ENCODE measurements at places on chromosomes 1 and 21. TPM values are rescaled to one million over a fixed set of nuclear protein-coding genes. Genes with fewer than 3 reads are reported as not detected.

- DNase-seq: no peak
- H3K4me3 ChIP-seq: no peak overlapping the region
- H3K4me1 ChIP-seq: no peaks in the 10 kb centered on the region
- H3K27me3 ChIP-seq: peaks cover 19% of the 10 kb centered on the region
- no peak overlapping the region for H3K27ac ChIP-seq
- no peaks in the 10 kb centered on the region for H3K36me3 ChIP-seq
Observed at GRCh38 chr1:10888291-10888690, 91.8 kb upstream of the CASZ1 start.

DNA sequence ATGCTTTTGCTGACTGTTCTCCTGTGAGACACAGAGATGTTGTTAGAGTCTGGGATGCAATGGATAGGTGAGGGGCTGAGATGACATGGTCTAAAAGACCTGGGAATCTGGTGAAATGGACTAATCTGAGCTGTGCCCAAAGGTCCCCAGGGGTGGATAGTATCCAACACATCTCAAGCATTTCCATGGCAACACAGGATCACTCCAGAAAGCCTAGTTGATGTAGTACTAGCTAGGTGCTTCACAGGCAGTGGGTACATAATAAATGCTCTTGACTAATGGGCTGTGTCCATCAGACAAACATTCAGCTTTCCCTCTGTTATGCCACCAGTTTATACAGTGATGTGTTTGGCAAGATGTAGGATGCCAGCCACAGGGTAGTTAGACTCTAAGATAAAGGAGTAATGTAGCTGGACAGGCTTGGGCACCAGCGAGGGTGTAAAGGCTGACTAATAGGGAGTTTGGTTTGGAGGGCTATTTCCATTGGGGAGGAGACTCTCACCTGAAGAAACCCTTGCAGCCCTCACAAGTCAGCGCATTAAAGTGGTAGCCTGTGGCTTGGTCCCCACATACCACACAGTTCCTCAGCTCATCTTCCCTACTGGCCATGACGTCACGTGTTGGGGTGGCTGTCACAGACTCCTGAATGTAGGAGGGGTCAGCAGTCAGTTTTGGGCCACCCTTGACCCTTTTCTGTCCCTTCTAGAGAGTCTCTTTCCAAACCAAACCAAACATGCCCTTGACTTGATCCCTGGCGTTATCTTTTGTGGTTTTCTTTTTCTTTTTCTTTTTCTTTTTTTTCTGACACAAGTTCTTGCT lies 1.8 kb downstream of the NR1I3 start:
- H3K27me3 ChIP-seq: no peaks in the 10 kb centered on the region
- H3K4me1 ChIP-seq: no peaks in the 10 kb centered on the region
- DNase-seq: no peak
- H3K36me3 ChIP-seq: no peaks in the 10 kb centered on the region
- no peak overlapping the region for H3K27ac ChIP-seq
- no peak overlapping the region for H3K4me3 ChIP-seq

DNA sequence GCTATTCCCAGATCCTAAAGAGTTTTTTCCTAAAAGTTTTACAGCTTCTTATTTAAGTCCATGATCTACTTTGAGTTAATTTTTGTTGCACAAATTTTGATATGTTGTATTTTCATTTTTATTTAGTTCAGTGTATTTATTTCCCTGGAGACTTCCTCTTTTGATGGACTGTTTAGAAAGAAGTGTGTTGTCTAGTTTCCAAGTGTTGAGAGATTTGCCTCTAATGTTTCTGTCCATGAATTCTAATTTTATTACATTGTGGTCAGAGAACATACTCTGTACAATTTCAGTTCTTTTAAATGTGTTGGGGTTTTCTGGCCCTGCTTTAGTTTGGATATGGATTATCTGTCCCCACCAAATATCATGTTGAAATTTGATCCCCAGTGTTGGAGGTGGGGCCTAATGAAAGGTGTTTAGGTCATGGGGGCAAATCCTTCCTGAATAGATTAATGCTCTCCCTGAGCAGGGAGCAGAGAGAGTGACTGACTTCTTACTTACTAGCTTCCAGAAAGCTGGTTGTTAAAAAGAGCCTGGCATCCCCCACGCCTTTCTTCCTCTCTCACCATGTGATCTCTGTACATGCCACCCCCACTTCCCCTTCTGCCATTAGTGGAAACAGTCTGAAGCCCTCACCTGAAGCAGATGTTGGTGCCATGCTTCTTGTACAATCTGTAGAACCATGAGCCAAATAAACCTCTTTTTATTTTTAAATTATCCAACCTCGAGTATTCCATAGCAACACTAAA lies 4.6 kb downstream of the CHD1L start:
- H3K27me3 ChIP-seq: no peaks in the 10 kb centered on the region
- no peaks in the 10 kb centered on the region for H3K36me3 ChIP-seq
- no peak overlapping the region for H3K4me3 ChIP-seq
- no peak for DNase-seq
- peaks cover 19% of the 10 kb centered on the region for H3K4me1 ChIP-seq

DNA sequence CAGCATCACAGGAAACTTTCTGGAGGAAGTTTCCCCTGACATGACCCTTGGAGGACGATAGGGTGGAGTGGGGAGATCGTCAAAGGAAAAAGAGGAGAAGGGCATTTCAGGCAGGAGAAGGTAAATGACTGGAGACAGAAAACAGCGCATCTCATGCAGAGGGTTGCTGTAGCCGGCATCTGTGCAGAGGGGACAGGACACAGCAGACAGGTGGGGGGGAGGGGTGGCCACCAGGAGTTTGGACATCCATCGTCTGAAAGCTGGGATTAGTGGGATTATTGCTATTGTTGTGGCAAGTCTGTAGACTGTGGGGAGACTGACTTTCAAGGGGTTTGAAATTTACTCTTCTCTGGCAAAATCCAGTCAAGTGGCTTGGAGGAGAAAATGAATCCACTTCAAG lies 463.9 kb downstream of the OMA1 start:
- DNase-seq: no peak
- H3K36me3 ChIP-seq: no peaks in the 10 kb centered on the region
- no peak overlapping the region for H3K4me3 ChIP-seq
- H3K27ac ChIP-seq: no peak overlapping the region

GRCh38 chr1:72010094-72010431 lies 272.3 kb downstream of the NEGR1 start:
- DNase-seq: no peak
- H3K27me3 ChIP-seq: no peaks in the 10 kb centered on the region
- no peaks in the 10 kb centered on the region for H3K4me1 ChIP-seq
- no peak overlapping the region for H3K4me3 ChIP-seq

GRCh38 chr1:12450756-12451559 lies 167.1 kb downstream of the DHRS3 start:
- H3K36me3 ChIP-seq: no peaks in the 10 kb centered on the region
- no peak for DNase-seq
- H3K27ac ChIP-seq: peak overlapping the region; percentile 68

DNA sequence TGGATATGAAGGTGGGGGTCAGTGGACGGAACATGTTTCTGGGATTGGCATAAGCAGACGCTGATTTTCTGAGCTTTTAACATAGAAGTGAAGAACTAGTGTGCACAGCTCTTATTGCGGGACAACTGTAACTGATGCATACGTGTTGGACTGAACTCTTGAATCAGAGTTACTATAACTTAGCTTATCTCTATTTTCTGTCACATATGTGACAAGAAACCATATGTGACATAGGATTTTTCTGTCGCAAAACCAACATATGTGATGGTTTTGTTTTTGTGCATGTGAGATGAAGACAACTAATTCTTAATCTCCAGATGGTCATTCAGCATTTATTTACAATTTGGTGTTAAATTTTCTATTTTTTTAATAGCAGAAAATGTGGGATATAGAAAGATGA lies 249.9 kb downstream of the GREM2 start:
- no peak for DNase-seq
- no peak overlapping the region for H3K4me3 ChIP-seq
- no peaks in the 10 kb centered on the region for H3K27me3 ChIP-seq

- H3K27me3 ChIP-seq: no peaks in the 10 kb centered on the region
- no peak overlapping the region for H3K4me3 ChIP-seq
- no peak overlapping the region for H3K27ac ChIP-seq
- DNase-seq: no peak
- no peaks in the 10 kb centered on the region for H3K36me3 ChIP-seq
Observed at GRCh38 chr1:218925777-218926176, 247.9 kb upstream of the LYPLAL1 start.

DNA sequence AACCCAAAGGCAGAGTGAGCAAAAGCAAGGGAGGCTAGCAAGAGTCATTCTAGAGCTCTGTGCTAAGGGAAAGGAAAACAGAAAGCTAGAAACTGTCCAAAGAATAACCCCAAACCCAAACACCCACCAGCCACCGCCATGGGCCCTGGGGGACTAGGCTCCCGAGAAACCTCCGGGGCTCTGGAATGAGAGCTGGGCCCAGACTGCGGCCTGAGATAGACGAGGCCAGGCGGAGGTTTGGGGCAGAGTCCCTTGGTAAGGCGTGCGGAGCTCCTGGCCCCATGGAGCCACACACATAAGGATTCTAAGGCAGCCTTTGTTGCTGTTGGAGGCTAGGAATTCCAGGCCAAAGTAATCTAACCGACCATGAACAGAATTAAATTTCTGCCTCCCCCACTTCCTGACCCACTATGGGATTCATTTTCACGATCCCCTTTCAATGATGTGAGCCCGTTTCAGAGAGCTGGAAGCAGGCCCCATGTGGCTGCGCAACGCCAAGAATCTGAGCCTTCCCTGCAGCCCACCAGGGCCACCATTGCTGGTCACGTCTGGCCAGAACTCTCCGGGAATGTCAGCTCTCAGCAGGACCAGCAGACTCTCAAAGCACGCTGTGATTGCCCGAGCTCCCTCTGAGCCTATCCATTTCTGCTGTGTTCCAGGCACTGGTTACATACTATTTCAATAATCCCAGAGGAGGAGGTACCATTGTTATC lies 145.0 kb downstream of the TRABD2B start:
- H3K27me3 ChIP-seq: no peaks in the 10 kb centered on the region
- no peaks in the 10 kb centered on the region for H3K36me3 ChIP-seq
- no peak for DNase-seq
- no peak overlapping the region for H3K4me3 ChIP-seq

DNA sequence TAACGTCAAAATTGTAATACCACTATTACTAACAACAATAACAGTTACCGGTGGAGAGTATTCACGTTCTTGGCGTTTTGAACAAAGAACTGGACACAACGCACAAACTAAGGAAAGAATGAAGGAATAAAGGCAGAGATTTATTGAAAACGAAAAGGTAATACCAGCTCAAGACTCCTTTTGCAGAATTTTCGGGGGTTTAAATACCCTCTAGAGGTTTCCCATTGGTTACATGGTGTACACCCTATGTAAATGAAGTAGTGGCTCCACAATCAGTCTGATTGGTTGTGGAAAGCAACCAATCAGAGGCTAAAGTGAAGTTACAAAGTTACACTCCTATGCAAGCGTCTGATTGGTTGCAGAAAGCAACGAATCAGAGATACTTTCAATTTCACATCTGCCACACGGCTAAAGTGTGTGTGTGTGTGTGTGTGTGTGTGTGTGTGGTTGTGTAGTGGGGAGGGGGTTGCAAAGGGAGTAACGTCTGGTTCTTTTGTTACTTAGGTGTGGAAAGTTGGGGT lies 1.1 kb upstream of the GTF2B start:
- DNase-seq: peak; percentile 12
- peaks cover 36% of the 10 kb centered on the region for H3K4me1 ChIP-seq
- H3K27ac ChIP-seq: peak overlapping the region; percentile 93
- no peaks in the 10 kb centered on the region for H3K27me3 ChIP-seq
- peak overlapping the region; percentile 81 for H3K4me3 ChIP-seq

- H3K27me3 ChIP-seq: no peaks in the 10 kb centered on the region
- H3K4me3 ChIP-seq: no peak overlapping the region
- peaks cover 16% of the 10 kb centered on the region for H3K36me3 ChIP-seq
- no peak for DNase-seq
Observed at GRCh38 chr1:112614460-112615065, 4.4 kb downstream of the ST7L start.

DNA sequence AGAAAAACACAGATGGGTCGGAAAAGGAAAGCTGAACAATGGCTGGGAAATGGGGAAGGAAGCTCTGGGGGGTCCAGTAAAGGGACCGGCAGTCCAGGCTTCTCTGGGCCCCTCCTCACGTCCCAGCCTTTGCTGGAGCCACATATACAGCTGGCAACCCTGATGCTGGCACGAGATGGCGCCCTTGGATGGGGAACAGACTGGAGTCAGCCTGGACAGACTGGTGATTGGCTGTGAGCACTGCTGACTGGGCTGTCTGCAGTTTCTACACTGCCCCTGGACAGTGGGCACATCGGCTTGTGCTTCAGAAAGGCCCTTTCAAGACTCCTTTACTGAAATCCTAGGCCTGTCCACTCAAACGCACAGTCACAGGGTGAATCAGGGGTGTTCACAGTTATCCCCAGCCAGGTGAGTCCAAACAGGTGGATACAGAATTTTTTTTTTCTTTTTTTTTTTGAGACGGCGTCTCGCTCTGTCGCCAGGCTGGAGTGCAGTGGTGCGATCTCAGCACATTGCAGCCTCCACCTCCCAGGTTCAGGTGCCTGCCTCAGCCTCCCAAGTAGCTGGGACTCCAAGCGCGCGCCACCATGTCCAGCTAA lies 31.1 kb upstream of the ZBTB40 start:
- peak; percentile 15 for DNase-seq
- no peak overlapping the region for H3K4me3 ChIP-seq

HES5 gene
- total RNA-seq: not detected

MATN1 gene
- total RNA-seq: 0.59 TPM

SLFNL1 gene
- total RNA-seq: not detected

C1orf94 gene
- total RNA-seq: not detected

PTPN7 gene
- 449 TPM for total RNA-seq

MAP10 gene
- 1.4 TPM for total RNA-seq

KCNN3 gene
- 0.18 TPM for total RNA-seq

All from CD8-positive, alpha-beta memory T cell (primary cell).